ENCODE measurements at places on chromosomes 3 and 15.

DNA sequence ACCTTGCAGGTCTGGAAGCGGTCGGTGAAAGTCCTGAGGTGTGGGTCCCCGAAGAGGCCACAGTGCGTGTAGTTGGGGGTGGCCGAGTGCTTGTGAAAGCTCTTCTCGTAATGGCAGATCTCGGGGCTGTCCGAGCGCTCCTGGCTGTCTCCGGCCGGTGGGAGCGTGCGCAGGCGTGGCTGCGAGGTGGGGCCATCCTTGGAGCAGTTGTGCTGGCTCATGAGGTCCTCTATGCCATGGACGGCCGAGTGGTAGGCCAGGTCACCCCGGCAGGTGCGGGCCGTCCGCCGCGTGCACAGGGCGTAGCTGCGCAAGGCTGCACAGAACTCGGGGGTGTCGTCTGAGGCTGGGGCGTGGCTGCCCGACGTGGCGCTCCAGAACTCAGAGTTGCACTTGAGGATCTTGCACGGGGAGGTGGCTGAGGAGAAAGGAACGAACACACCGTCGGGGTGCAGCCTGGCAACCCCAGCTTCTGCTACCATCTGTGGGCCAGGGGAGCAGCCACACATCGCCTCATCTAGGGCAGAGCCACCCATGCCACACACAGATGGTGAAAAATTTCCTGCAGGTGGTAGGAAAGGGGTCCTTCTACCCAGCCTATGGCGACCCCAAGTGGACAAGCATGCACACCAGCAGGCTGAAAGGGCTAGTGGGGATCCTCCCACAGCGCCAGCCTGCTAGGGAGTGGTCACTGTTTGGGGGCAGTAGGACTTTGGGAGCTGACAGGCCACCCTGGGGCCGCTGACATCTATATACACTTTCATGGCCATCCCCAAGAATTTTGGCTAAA, 36.7 kb downstream of the RGMA start:
- no peak for DNase-seq

- DNase-seq: no peak
Observed at GRCh38 chr15:58924327-58924726, 9.2 kb downstream of the SLTM start.

GRCh38 chr15:62412686-62413085, 247.6 kb upstream of the C2CD4B start:
- no peak for DNase-seq

- DNase-seq: no peak
Observed at GRCh38 chr3:114804099-114804498, 343.0 kb downstream of the ZBTB20 start.

DNA sequence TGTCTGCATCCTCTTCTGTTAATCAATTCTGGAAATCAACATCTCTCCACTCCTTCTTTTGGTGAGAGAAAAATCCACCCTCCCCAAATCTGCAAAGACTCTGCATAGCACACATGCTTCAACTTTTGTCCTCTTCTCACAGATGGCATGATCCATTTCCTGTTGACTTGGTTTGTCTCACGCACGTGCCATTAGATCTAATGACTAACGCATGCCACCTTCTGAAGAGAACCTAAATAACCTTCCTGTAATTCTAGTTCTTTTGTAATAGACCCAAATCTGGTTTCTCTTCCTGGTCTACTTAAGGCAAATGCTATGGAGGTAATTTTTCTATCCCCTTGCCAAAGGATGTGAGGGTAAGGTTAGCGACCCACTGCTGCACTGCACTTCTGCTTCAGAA, 51.0 kb upstream of the ATOSA start:
- DNase-seq: no peak
